Stimulated activated CD4-positive, alpha-beta T cell treated with anti-CD3 and anti-CD28 coated beads, Interleukin-1b, Interleukin-23, amount 100 ng/mL, for 24 hours (primary cell): ENCODE measurements at places on chromosomes 7 and 10.

DNA sequence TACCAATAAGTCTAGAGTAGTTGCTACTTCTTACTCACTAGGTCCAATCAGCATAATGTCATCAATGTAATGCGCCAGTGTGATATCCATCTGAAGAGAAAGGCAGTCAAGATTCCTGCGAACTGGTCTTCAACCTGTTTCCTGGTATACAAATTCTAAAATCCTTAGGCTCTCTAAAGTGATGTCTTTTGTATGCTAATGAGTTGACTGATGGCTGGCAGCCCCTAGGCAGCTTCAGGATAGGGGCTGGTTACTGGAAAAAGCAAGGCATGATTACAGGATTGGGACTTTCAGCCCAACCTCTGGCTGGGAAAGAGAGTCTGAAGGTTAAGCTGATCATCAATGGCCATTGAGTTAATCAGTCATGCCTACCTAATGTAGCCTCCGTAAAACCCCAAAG, 250.2 kb upstream of the PTER start:
- DNase-seq, result no peak

- DNase-seq, result no peak
These were observed 34.1 kb downstream of the HIF1AN start for GRCh38 chr10:100569687-100570481.

GRCh38 chr7:142177869-142178268, 66.4 kb downstream of the MGAM2 start:
- DNase-seq, result no peak

GRCh38 chr10:101292194-101293006, 61.6 kb upstream of the BTRC start:
- no peak for DNase-seq

DNA sequence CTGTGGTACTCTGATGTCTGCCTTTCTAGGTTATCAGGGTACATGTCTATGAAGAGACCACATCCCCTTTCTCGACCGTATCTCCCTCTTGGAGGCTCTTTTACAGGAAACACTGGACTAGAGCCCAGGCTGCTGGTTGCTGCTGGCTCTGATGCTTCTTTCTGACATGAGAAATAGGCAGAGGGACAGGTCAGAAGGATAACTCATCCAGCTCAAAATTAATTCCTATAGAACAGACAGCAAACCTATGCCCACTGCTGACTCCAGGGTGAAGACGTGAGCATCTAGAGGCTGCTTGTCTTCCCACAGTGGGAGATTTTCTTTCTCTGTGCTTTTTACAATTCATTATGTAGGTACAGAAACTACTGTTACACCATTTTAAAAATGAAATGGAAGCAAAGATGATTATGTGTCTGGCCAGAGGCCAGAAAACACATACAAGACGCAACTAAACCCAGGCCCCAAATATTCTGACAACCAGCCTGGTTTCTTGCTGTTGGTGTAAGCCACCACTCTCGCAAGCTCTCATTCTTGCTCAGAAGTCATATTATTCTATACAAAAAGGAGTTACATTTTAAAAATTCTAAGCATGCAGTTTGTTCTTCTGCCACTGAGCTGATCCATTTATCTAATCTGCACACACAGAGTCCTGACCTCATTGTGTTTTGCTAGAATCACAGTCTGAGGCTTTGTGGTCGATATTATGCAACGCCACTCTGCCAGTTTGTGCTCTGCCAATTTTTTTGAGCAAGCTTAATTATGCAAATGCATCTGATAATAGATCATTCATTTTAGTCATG, 424.3 kb downstream of the KIF20B start:
- DNase-seq, result no peak

DNA sequence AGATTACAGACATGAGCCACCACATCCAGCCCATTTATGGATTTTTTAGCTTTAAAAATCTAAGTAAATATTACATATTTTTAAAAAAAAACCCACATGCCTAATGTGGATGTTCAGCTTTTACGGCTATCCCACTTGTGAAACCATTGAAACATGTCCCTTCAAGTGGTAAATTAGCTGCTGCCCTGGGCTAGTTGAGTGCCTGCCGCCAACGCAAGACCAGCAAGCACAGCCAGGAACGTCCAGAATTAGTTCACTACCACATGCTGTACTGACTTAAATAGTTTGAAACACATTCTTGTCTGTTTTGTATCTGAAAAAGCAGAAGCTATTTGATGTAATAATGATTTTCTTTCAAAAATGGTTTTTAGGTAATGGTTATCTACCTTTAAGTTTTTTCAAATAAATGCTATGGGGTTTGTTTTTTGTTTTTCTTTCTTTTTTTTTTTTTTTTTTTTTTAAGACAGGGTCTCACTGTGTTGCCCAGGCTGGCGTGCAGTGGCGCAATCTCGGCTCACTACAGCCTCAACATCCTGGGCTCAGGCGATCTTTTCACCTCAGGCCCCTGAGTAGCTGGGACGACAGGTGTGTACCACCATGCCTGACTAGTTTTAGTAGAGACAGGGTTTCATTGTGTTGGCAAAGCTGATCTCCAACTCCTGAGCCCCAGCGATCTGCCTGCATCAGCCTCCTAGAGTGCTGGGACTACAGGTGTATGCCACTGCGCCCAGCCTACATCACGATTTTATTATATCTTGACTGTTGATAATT, 57.0 kb downstream of the KLRG2 start:
- DNase-seq, result no peak

GRCh38 chr10:77351386-77351785, 286.2 kb downstream of the KCNMA1 start:
- DNase-seq, result no peak

DNA sequence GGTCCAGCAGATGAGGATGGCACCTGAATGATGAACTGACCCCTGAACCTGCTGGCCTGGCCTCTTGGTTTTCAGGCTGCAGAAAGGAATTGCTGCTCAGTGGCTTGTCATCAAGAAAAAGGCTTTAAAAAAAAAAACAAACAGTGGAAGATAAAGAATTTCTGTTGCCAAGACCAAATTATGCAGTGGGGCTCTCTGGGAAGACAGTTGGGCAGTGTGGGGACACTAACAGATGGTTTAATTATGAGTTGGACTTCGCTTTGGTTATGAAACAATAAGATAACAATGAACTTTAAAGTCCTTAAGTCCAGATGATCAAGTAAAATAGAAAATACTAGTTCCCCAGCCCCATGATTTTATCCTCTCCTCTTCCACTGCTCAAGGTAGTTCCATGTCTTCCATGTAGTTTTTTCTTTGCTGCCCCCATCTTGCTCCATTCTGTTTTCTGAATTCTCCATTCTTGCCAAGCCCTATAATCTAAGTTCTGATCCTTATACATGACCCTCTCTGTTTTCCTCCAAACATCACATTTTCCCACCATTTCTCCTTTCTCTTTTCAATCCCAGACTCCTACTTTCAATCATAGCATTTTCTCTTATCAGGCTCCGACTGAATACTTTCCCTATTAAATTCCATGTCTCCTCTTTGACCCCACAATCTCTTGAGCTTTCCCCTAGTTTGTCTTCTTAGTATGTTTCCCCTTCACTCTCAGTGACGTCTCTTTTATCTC, 52.6 kb downstream of the ANK3 start:
- no peak for DNase-seq

- no peak for DNase-seq
These were observed 153.7 kb downstream of the CDK14 start for GRCh38 chr7:90749774-90750173.

- no peak for DNase-seq
These were observed 194.8 kb downstream of the CFTR start for GRCh38 chr7:117674617-117675016.

- no peak for DNase-seq
These were observed 26.1 kb downstream of the IFIT5 start for GRCh38 chr10:89440226-89441009.

GRCh38 chr10:106189292-106189691, 975.2 kb downstream of the SORCS1 start:
- no peak for DNase-seq

GRCh38 chr7:143455491-143455890, 12.2 kb downstream of the TAS2R60 start:
- DNase-seq, result no peak

- no peak for DNase-seq
These were observed 15.9 kb downstream of the FAM149B1 start for GRCh38 chr10:73183667-73184281.

- DNase-seq, result no peak
These were observed 43.6 kb downstream of the SYPL1 start for GRCh38 chr7:106068538-106068961.
